Activated T-helper 1 cell treated with anti-CD3 and anti-CD28 coated beads, Interleukin-2, amount 50 U/mL, for 16 hours (primary cell): ENCODE measurements at places on chromosomes 13 and 19.
A peak's percentile ranks its signal among the peaks of the same experiment; 100 is the strongest.

- no peak for DNase-seq
These were observed 1.5 kb downstream of the ZIC5 start for GRCh38 chr13:99969919-99970650.

- no peak for DNase-seq
These were observed 79.4 kb upstream of the FNDC3A start for GRCh38 chr13:48896312-48896711.

DNA sequence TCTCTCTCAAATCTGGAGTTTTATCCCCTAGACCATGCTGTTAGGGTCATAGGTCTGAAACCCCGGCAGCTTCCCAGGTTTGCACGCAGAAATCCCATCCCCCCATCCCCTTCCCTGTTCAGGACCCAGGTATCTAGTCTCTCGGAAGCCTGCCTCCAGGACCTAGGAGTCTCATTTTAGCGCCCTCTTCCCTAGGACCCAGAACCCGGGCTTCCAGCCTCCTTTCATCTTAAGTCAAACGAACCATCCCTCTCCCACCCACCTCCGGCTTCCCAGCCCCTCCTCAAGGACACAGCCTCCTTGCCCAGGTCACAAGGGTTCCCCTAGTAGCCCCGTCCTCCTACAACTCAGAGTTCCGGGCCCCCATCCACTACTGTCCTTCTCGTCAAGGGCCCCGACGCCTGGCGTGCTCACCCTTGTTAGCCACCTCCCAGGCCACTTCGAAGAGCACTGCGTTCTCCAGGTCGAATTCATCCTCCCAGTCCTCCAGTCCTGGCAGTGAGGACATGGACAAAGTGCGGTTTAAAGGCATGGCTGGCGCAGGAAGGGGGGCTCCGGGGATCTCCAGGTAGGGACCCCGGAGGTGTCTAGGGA is 431 bp downstream of the GYS1 start:
- no peak for DNase-seq

GRCh38 chr13:53207556-53207955 is 178.9 kb downstream of the OLFM4 start:
- DNase-seq: no peak

GRCh38 chr13:79662882-79663281 is 181.9 kb downstream of the NDFIP2 start:
- no peak for DNase-seq

GRCh38 chr19:7927605-7928333 is 1.8 kb upstream of the CTXN1 start:
- no peak for DNase-seq

GRCh38 chr19:36046443-36047050 is 7.5 kb downstream of the THAP8 start:
- no peak for DNase-seq

DNA sequence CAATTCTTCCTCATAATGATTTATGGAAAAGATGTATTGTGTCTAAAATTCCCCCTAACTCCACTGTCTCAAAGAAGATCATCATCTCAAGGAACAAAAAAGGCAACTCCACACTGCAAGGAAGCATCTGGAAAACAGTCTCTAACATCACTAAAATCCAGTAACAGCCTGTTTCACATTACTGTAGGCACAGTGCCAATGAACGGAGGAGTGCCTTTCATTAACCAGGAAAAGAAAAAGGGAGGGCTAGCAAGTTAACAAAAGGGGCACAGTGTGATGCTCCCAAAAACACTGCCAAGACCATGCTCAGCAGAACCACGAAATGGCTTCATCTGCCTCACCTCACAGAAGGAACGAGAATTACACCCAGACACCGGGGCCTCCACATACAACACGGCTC is 8.5 kb downstream of the TMTC4 start:
- no peak for DNase-seq

DNA sequence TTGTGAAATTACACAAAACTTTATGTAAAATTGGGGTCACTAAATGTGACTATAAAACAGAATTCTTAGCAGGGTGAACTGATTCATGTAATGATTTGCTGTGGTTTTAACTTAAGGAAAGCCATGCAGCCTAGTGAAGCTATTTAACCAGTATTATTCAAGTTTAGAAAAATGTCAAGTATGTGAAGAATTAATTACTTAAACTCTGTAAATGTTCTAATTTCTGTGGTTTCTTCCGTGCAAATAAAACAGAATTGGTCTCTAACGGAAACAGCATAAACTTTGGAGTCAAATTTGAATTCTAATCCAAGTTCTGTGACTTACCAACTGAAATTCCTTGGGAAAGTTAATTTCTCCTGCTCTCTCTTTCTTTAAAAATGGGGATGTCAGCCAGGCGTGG is 13.3 kb downstream of the CDC16 start:
- DNase-seq: no peak

DNA sequence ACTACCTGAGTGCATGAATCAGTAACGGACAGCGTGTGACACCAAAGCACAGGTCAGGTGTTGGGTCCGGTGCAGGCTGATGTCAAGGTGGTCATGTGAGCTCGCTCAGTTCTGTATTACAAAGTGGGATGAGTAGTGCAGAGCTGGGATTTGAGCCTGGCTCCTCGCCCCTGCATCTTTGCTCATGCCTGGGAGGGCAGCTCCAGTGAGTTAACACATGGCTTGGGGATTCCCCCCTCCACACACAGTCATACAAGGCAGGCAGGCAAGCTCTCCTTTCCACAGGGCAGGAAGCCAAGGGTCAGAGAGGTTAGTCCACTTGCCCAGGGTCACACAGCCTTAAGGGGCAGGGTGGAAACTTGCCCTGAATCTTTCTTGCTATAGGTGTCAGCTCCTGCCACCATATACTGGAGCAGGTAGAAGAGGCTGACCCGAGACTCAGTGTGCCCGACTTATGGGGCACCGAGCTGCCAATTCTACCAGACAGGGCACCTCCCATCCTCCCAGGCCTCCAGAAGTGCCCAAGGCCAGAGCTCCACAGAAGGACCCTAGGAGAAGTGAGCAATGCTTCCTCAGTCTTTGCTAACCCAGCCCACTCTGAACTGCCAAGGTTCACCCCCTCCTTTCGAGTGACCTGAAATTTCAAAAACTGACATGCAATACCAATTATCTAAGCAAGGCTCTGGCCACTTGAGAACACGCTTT is 35.4 kb downstream of the ZNF787 start:
- DNase-seq: no peak

GRCh38 chr13:87667686-87668085 is 3.5 kb upstream of the SLITRK5 start:
- no peak for DNase-seq

GRCh38 chr19:40523322-40524047 is 53.2 kb upstream of the SHKBP1 start:
- peak; percentile 8 for DNase-seq

DNA sequence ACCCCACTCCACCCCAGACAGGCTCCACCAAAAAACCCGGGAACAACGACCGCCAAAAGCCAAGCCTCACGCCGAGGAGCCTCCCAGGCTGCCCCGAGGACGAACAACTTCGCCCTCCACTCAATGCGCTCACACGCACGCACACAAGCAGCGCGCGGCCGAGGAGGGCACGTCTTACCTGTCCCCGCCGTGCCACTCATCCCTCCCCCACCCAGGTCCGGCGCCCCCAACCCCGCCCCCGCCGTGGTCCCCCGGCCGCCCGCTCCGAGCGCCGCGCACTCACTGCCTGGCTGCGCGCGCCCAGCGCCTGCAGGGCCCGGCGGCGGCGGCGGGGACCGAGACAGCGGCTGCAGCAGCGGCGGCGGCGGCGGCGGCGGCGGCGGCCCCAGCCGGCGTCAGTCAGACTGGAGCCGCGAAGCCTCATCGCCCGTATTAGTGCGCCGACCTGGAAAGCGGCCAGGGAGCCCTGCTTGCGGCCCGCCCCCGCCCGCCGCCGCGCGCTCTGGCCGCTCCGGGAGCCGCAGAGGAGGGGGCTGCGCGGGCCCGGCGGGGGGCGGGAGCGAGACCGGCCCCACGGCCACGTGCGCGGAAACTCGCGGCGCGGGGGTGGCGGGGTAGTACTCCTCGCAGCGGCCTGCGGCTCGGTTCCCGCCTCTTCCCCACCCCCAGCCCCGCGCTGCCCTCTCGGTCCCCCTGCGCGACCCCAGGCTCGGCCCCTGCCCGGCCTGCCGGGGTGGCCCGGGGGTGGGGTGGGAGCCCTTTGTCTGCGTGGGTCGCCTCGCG is at the start of gene SMAD9:
Gene SMAD9 (minus strand): TSS at position 406 of the 783 bp plus-strand sequence. CDS start 40,549 bp downstream, outside the sequence.
- no peak for DNase-seq

GRCh38 chr19:18649371-18650020 is 12.7 kb downstream of the KLHL26 start:
- no peak for DNase-seq

DNA sequence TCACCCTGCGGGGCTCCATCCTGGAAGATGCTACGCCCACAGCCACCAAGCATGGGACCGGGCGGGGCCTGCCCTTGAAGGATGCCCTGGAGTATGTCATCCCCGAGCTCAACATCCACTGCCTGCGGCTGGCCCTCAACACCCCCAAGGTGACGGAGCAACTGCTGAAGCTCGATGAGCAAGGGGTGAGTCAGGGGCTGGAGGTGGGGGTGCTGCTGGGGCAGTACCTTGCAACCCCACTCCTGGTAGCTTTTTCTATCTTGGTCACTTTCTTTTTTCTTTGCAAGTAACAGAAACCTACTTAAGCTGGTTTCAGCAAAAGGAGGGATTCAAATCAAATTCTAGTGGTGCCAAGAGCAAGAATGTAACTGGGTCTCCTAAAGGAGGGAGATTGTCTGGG is 124.1 kb downstream of the DPF1 start:
- DNase-seq: no peak

- DNase-seq: no peak
These were observed 295.0 kb downstream of the LMO7 start for GRCh38 chr13:75931116-75931515.
